Tibial nerve (tissue), 4 donors: ENCODE measurements at places on chromosomes 6 and 20.

GRCh38 chr20:57938158-57939108 is 228.6 kb upstream of the PMEPA1 start:
- no peak for DNase-seq

- DNase-seq = no peak
These were observed 28.5 kb upstream of the MPC1 start for GRCh38 chr6:166411271-166411670.

DNA sequence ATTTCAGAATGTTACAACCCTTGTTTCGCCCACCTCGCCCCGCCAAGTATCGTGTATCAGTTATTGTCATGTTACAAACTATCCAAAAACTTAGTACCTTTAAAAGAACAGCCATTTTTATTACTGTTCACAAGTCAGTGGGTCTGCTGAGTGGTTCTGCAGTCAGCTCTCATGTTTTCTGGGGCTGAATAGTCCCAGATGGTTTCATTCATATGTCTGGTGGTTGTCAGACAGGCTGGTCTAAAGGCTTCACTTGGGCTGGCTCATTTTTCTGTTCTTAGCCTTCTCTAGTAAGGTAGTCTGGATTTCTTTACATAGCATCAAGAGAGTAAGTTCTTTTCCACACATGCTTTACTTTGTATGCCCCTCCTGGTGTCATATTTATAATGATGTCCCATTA is 8.6 kb downstream of the ZNF292 start:
- DNase-seq = no peak

- DNase-seq = no peak
These were observed 98.8 kb downstream of the LYRM2 start for GRCh38 chr6:89539779-89540178.

DNA sequence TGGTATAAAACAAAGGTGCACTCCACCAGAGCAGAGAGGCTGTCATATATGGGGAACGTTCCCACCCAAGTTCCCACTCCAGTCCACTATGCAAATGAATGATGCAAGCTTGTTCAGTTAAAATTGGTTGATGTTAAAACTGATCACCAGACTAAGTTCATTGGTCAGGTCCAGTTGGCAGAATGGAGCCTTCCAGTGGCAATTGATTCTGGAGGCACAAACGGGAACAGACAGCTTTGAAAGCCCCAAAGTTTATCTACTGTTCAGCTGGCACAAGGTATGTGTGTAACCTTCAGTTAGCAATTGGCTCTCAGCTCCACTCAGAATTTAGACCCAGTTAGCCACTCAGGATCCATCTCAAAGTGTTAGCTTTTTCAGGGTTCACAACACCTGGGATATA is 119.4 kb upstream of the CEP85L start:
- DNase-seq = no peak

DNA sequence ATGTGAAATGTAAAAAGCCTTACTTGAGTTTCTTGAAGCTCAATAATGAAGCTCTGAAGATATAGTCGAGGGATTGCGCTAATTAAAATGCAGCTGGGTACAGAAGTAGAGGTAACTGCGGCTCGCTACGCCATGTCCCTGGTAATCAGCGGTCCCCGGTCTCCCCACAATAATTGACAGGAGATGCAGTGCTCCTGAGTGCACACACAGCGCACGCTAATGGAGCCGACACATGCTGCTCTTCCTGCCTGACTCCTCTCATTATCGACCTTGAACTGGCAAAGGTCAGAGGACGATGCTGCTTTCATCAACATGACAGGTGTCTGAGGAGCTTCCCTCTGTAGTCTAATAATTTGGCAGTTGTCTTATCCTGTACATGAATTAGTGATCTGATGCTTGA is 365.9 kb downstream of the RNF144B start:
- no peak for DNase-seq

- no peak for DNase-seq
These were observed 23.7 kb downstream of the ECHDC1 start for GRCh38 chr6:127319686-127320085.

GRCh38 chr6:2750832-2751231 is at the start of gene MYLK4:
Gene MYLK4, minus strand, starts transcription at chr6:2750922. Its CDS starts 1,628 bp downstream, at chr6:2749294.
- no peak for DNase-seq
